Activated T-cell treated with anti-CD3 and anti-CD28 coated beads, Interleukin-2, amount 50 U/mL, for 72 hours (primary cell): ENCODE measurements at places on chromosomes 12 and 14. TPM values are rescaled to one million over a fixed set of nuclear protein-coding genes. Genes with fewer than 3 reads are reported as not detected.

MYH7 gene
- total RNA-seq = 0.05 TPM

FOXG1 gene
- not detected for total RNA-seq

NDUFB1 gene
- total RNA-seq = 73.7 TPM

- DNase-seq = no peak
- no peak overlapping the region for H3K27ac ChIP-seq
- H3K36me3 ChIP-seq = no peaks in the 10 kb centered on the region
- H3K4me1 ChIP-seq = no peaks in the 10 kb centered on the region
- no peak overlapping the region for H3K4me3 ChIP-seq
Measured at GRCh38 chr14:61080591-61081010, 99.6 kb downstream of the SLC38A6 start.

DNA sequence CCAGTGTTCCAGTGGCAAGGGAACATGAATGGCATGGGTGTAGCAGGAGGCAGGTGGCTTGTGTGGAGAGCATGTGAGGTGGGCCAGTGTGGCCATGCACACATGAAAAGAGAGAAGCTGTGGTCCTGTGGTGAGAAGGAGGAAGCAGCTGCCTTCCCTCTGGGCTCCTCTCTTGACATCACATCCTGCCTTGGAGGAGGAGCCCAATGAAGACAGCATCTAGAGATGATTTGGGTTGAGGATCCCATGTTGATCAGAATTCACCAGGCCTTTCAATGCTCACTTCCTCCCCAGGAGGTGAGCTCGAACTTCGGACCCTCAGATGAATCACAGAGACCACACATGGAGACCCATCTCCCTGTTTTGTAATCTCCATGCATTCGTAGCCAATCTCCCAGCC, 82.6 kb downstream of the LRRC74A start:
- peak; percentile 57 for DNase-seq
- H3K27ac ChIP-seq = peak overlapping the region; percentile 4
- peaks cover 39% of the 10 kb centered on the region for H3K4me1 ChIP-seq
- H3K36me3 ChIP-seq = no peaks in the 10 kb centered on the region
- peak overlapping the region; percentile 23 for H3K4me3 ChIP-seq

TAS2R42 gene
- total RNA-seq = not detected

DNA sequence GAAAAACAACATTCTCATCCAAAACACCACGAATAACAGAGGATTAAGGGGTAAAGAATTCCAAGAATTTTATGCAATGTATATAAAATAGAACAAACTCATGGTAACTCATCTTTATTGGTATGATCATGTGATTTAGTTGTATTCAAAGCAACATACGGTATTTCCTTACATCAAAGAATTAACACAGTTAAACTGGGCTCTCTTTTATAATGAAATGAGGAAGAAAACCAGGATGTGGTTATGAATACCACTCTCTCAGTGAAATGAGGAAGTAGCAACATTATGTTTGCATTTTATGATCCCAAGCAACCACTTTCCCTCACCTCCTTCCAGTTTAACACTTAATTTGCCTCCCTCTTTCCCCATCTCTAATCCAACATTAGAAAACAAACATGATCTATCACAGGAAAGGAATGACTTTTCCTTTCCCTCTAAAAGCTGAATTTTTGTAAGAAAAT, 22.9 kb downstream of the SPTLC2 start:
- H3K4me3 ChIP-seq = peak overlapping the region; percentile 78
- H3K36me3 ChIP-seq = peaks cover 5% of the 10 kb centered on the region
- DNase-seq = no peak
- H3K4me1 ChIP-seq = peaks cover 60% of the 10 kb centered on the region

- H3K36me3 ChIP-seq = peaks cover 12% of the 10 kb centered on the region
- no peak overlapping the region for H3K4me3 ChIP-seq
- peaks cover 16% of the 10 kb centered on the region for H3K4me1 ChIP-seq
Measured at GRCh38 chr12:11685316-11685715, 35.8 kb downstream of the ETV6 start.

DNA sequence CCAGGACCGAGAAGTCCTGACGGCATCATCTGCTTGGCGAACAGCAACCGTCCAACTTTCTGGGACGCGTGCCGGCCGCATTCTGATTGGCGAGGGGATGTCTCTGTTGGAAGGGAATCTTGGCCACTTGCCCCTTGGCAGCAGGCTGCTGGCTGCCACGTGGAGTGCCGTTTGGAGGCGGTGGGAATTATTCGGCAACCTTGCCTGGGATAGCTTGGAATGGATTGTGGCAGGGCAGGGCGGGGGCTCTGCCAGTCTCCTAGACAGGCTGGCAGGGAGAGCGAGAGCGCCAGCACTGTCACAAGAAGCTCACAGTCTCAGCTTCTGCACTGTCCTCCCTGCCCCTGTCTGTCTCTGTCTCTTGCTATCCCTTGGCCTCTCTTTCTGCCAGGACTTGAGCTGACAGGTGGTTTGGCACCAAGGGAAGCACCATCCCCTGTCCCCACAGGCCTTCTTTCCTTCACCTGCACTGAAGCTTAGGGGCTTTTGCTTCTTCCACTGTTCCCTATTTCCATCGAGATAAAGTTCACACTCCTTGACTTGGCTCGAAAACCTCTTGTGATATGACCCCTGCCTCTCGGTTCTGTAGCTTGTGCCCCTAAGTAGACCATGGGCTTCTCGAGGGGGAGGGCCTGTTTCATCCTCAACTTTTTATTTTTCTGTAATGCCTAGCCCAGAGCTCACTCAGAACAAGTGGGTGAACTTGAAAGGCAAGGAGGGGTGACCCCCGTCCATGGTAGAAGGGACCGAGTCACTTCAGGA, 201.9 kb downstream of the PHETA1 start:
- no peak overlapping the region for H3K4me3 ChIP-seq
- no peaks in the 10 kb centered on the region for H3K27me3 ChIP-seq
- no peaks in the 10 kb centered on the region for H3K4me1 ChIP-seq
- DNase-seq = no peak
- no peaks in the 10 kb centered on the region for H3K36me3 ChIP-seq

CABP1 gene
- not detected for total RNA-seq

DNA sequence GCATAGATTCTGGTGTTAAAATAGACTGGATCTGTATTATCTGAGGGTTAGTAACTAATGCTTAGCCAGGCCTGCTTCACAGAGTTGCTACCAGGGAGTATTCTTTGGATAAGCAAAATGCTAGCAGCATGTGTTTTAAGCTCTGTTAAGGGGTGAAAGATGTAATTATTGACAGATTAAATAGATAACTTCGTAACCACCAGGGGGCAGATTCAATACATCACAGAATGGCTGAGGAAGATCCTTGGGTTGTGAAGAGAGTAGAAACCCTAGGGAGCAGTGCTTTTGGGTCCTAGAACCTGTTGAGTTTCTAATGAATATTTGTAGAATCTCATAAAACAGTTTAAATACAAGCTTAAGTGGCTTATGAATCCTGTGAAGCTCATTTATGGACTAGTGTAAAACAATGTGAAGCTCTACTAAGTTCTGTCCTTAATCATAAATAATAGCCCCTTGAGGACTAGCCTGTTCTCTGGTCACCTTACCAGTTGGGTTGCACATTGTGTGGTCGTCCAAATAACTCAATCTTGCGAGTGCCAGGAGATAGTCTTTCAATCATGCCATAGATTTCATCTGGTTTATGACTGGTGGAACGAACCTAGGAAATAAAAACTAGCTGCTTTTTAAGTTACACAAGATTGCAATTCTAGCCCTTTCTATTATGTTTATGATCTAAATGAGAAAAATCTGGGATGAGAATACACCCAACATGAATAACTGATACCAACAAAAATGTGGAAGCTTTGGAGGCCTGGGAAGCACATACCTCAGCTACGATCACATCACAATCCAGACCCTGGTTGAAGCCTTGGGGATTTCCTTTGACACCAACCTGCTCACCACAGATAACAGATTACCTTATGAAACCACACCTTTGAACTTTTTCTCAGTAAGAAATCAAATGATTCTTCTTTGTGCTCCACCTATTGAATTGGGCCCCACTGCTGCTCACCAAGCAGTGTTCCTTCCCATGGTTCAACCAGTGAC, 12.3 kb downstream of the METTL3 start:
- peak; percentile 27 for DNase-seq
- H3K27ac ChIP-seq = peak overlapping the region; percentile 86
- H3K4me1 ChIP-seq = peaks cover 28% of the 10 kb centered on the region

- peaks cover 8% of the 10 kb centered on the region for H3K4me1 ChIP-seq
- no peaks in the 10 kb centered on the region for H3K27me3 ChIP-seq
- no peak for DNase-seq
- no peak overlapping the region for H3K27ac ChIP-seq
- no peak overlapping the region for H3K4me3 ChIP-seq
Measured at GRCh38 chr12:19910681-19911080, 457.7 kb upstream of the PDE3A start.

- no peaks in the 10 kb centered on the region for H3K27me3 ChIP-seq
- H3K36me3 ChIP-seq = no peaks in the 10 kb centered on the region
- H3K27ac ChIP-seq = peak overlapping the region; percentile 69
- H3K4me1 ChIP-seq = peaks cover 5% of the 10 kb centered on the region
Measured at GRCh38 chr14:32438517-32438916, 109.4 kb downstream of the AKAP6 start.

MGAT4C gene
- not detected for total RNA-seq

ATL1 gene
- 0.93 TPM for total RNA-seq

RAPGEF3 gene
- 1.4 TPM for total RNA-seq

GSG1 gene
- not detected for total RNA-seq

KRT78 gene
- total RNA-seq = not detected

DNA sequence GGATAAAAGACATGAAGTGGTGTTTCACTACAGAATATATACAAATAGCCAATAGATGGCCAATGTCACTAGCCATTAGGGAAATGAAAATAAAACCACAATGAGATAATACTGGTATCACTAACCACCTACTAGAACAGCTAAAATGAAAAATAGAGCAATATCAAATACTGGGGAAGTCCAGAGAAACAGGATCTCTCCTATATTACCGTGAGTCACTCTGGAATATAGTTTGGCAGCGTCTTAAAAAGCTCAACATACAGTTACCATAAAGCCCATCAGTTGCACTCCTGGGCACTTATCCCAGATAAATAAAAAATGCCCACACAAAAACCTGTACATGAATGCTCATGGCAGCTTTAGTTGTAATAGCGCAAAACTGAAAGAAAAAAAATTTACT, 101.7 kb downstream of the TMTC1 start:
- H3K4me3 ChIP-seq = no peak overlapping the region
- DNase-seq = no peak
- H3K27me3 ChIP-seq = no peaks in the 10 kb centered on the region
- H3K27ac ChIP-seq = no peak overlapping the region
- H3K36me3 ChIP-seq = no peaks in the 10 kb centered on the region

THTPA gene
- total RNA-seq = 7.4 TPM

DNA sequence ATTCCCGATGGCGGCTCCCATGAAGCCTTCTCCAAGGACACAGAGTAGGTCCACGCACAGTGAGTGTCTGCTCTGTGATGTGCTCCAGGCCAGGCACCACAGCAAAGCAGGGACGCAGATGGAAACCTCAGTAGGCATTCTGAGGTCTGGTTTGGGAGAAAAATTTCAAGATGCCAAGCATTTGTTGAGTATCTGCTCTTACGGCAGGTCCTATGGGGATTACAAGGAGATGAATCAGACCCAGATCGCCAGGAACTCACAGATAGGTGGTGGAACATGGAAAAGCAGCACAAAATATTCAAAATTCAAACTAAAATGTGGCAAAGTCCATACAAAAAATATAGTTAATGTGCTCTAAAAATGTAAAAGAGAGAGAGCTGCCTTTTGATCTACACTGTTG, 684.9 kb upstream of the TMEM132C start:
- H3K27me3 ChIP-seq = no peaks in the 10 kb centered on the region
- no peaks in the 10 kb centered on the region for H3K4me1 ChIP-seq
- DNase-seq = no peak

DNA sequence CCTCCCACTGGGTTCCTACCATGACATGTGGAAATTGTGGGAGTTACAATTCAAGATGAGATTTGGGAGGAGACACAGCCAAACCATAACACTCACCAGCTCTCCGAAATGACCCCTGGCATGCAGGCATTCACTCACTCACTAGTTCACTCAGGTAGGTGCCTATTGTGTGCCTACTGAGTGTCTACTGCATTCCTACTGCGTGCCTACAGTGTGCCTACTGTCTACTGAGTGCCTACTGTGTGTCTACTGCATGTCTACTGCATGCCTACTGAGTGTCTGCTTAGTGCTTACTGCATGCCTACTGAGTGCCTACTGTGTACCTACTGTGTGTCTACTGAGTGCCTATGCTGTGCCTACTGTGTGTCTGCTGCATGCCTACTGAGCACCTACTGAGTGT, 71.7 kb upstream of the FZD10 start:
- no peak overlapping the region for H3K4me3 ChIP-seq
- no peak overlapping the region for H3K27ac ChIP-seq
- no peaks in the 10 kb centered on the region for H3K36me3 ChIP-seq

DNA sequence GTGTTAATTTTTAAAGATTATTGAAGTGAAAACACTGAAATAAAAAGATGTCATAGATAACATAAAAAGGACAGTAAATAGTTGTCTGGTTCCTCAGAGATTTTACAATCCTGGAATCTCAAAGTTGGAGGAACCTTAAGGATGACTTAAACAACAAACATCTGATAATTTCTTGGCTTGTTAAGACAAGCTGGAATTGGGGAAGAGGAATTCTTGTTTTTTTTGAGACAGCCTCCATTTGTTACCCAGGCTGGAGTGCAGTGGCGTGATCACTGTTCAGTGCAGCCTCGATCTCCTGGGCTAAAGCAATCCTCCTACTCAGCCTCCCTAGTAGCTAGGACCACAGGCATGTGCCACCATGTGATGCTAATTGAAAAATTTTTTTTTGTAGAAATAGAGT, 2.3 kb downstream of the ZNF410 start:
- peak overlapping the region; percentile 98 for H3K4me3 ChIP-seq
- no peak for DNase-seq
- peak overlapping the region; percentile 100 for H3K27ac ChIP-seq
- H3K27me3 ChIP-seq = no peaks in the 10 kb centered on the region
- peaks cover 8% of the 10 kb centered on the region for H3K36me3 ChIP-seq

RPL10L gene
- not detected for total RNA-seq

- H3K27me3 ChIP-seq = no peaks in the 10 kb centered on the region
- no peak overlapping the region for H3K27ac ChIP-seq
- peaks cover 2% of the 10 kb centered on the region for H3K36me3 ChIP-seq
- H3K4me3 ChIP-seq = no peak overlapping the region
Measured at GRCh38 chr12:53489242-53489864, 9.9 kb downstream of the MAP3K12 start.

DNA sequence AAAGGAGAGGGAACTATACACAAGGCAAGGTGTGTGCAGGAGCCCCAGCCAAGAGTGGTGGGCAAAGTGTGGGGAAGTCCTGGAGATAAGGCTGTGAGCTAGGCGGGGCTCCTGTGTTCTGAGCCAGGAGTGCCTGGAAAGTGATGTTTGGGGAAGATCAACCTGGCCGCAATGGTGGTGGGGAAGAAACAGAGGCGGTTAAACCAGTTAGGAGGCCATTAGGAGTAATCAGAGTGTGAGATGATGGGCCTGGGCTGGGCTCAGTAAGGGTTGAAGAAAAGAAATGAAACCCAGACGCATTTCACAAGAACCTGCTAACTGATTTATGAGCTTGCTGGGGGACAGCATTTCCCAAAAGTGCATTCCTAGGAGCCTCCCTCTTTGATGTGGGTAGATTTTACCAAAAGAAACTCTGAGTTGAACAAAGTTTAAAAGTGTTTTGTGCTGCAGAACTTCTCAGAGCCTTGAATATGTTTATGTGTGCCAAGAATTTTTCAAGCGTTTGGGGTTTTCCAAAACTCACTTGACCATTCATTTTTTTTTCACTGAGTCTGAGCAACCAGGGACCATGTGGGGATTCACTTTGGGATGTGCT, 34.2 kb upstream of the LRP1-AS start:
- H3K27me3 ChIP-seq = no peaks in the 10 kb centered on the region
- no peak for DNase-seq
- H3K36me3 ChIP-seq = no peaks in the 10 kb centered on the region
- H3K4me3 ChIP-seq = no peak overlapping the region

- H3K4me1 ChIP-seq = peaks cover 22% of the 10 kb centered on the region
- peaks cover 32% of the 10 kb centered on the region for H3K27me3 ChIP-seq
- no peak for DNase-seq
- H3K36me3 ChIP-seq = no peaks in the 10 kb centered on the region
- H3K27ac ChIP-seq = no peak overlapping the region
Measured at GRCh38 chr12:124745465-124745890, 118.2 kb downstream of the SCARB1 start.
